Karpas-422 (cell line): ENCODE measurements at places on chromosomes 7 and 10. TPM values are rescaled to one million over a fixed set of nuclear protein-coding genes. Genes with fewer than 3 reads are reported as not detected.

Gene WNT8B
- not detected in 2 replicates for total RNA-seq

Gene TAS2R3
- 0.94 and 1.0 TPM in 2 replicates for total RNA-seq

- no peaks in the 10 kb centered on the region for H3K36me3 ChIP-seq
- no peaks in the 10 kb centered on the region for H3K27me3 ChIP-seq
- no peaks in the 10 kb centered on the region for H3K4me1 ChIP-seq
- no peak for DNase-seq
- no peak overlapping the region for H3K4me3 ChIP-seq
- H3K27ac ChIP-seq: no peak overlapping the region
Observed at GRCh38 chr7:110898516-110898915, 192.4 kb upstream of the LRRN3 start.

DNA sequence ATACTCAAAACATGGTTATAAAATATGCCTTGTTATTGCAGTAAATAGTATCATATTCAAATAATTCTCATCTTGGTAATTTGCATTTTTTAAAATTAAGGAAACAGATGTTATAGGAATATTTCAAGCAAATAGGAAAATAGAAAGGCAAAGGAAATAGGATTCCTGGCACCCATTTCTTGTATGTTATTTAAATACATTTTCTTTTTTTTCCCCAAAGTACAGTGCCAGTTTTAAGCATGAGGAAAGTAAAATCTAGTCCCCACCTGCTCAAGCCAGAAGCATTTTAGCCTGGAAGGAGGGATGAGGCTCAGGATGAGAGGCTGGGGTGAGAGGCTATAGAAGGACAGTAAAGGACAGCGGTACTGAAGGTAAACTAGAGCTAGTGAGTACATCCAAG, 38.1 kb downstream of the GNAT3 start:
- no peak overlapping the region for H3K27ac ChIP-seq
- no peaks in the 10 kb centered on the region for H3K27me3 ChIP-seq
- no peak overlapping the region for H3K4me3 ChIP-seq
- no peaks in the 10 kb centered on the region for H3K4me1 ChIP-seq
- DNase-seq: no peak

- DNase-seq: no peak
- H3K4me3 ChIP-seq: no peak overlapping the region
- no peak overlapping the region for H3K27ac ChIP-seq
- no peaks in the 10 kb centered on the region for H3K4me1 ChIP-seq
Observed at GRCh38 chr10:88962336-88962735, 9.8 kb upstream of the ACTA2 start.

DNA sequence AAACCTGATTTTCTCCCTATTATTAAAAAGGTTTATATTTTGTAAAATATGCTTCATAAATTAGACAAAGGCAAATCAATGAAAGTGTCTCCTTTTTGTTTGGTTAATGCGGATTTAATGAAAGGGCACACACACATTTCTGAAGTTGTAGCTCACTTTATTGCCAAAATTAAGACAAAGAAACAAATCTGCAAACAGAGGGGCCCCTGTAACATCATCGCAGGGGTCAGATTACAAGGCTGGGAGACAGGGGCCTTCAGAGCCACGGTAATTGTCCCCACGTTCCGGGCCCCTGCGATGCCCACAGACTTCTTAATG, 22.4 kb downstream of the FGFBP3 start:
- no peak overlapping the region for H3K27ac ChIP-seq
- H3K36me3 ChIP-seq: no peaks in the 10 kb centered on the region
- H3K4me1 ChIP-seq: peaks cover 5% of the 10 kb centered on the region
- no peak for DNase-seq

DNA sequence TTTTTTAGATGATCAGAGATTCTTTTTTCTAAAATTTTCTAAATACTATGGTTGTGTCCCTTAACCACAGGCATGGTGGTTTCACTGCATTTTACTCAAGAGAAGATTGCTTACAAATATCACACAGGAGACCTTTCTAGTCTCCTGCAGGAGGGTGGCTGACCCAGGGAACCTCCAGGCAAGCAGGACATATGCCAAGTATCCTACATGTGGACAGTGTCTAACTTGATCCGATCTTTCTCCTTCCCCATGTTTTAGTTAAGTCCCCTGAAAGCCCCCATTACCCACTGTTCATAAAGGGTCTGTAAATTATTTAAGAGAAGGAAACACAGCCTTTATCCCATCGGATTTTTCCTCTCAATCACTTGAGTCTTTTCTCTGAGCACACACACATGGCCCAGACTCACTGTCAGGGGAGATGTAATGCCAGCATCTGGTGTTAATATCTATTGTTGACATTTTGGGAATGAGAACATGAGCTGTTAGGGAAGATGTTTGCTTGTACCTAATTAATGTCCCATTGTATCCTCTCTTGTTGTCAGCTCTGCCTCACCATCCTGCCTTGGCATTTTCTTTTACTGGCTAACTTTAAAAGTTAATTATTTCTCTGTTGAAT, 755.2 kb downstream of the AUTS2 start:
- no peaks in the 10 kb centered on the region for H3K36me3 ChIP-seq
- H3K4me1 ChIP-seq: peaks cover 36% of the 10 kb centered on the region
- H3K27ac ChIP-seq: no peak overlapping the region
- no peaks in the 10 kb centered on the region for H3K27me3 ChIP-seq

GRCh38 chr10:43196981-43197833, 59.0 kb downstream of the CSGALNACT2 start:
- H3K36me3 ChIP-seq: no peaks in the 10 kb centered on the region
- no peak overlapping the region for H3K4me3 ChIP-seq
- no peaks in the 10 kb centered on the region for H3K4me1 ChIP-seq
- no peak for DNase-seq
- no peaks in the 10 kb centered on the region for H3K27me3 ChIP-seq
- H3K27ac ChIP-seq: no peak overlapping the region
